ENCODE measurements at places on chromosomes 2 and 18.

DNA sequence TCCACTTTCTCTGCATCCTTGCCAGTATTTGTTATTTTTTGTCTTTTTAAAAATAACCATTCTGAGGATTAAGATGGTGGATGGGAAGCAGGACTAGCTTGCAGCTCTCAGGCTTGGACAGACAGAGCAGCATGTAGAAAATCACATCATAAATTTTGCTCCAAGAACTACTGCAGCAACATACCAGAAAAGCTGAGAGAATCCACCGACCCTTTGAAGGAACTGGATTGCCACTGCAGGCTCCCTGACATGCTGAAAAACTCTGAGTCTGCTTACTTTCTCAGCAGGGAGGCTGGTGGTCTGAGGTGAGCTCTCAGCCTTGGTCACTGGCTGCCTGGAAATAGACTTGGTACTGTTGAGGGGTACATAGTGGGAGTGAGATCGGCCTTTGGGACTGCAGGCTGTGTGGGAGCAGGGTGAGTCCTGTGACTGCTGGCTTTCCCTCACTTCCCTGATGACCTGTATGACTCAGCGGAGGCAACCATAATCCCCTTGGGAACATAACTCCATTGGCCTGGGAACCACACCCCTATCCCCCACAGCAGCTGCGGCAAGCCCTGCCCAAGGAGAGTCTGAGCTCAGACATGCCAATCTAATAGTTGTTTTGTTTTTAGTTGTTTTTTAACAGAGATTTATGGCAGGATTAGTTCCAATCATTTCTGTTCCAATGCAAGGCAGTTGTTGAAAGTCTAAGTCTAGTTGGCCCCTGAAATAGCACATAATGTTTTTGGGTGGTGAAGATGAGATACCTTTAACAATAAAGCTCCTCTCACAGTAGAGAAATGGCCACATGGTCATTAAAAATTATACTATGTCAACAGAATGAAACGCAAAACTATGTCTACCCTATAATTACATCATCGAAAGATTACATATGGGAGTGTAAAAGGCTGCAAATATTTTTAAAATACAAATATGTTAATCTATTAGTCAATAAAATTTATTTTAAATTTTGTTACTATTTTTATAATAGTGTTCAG, 414.2 kb upstream of the CHAC2 start:
- DNase-seq = no peak

DNA sequence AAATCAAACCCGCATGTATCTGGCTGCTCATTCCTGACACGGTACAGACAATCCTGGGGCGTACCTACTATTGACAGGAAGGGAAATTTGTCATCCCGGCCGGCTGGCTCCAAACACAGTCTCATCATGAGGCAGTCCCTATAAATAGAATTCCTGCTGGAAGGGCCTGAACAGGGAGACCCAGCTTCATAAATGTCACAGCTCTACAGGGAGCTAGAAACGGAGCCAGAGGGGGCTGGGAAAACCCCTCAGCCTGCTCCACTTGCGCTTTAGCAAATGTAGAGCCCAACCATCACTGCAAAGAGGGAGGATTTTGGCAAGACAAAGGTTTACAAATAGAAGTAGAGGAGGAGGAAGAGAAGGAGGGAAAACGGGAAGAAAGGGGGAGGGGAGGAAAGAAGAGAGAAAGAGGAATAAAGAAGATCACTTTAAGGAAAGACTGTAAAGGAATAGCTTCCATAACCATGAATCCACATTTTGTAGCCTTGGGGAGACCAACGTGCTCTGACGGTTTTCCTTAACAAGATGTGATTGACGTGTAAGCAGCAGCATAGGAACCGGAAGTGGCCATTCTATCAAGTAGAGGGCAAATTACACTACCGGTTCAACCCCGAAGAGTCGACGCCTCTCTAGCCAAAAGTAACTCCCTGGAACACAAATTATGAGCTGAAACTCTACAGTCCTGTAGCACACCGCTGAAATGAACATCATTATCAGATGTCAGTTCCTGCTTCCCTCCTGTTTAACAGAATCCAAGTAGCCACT, 56.8 kb upstream of the TTN start:
- DNase-seq = peak; percentile 18

GRCh38 chr18:55847960-55848359, 260.0 kb upstream of the TCF4 start:
- DNase-seq = no peak

GRCh38 chr2:45905632-45905958, 254.1 kb downstream of the PRKCE start:
- no peak for DNase-seq

DNA sequence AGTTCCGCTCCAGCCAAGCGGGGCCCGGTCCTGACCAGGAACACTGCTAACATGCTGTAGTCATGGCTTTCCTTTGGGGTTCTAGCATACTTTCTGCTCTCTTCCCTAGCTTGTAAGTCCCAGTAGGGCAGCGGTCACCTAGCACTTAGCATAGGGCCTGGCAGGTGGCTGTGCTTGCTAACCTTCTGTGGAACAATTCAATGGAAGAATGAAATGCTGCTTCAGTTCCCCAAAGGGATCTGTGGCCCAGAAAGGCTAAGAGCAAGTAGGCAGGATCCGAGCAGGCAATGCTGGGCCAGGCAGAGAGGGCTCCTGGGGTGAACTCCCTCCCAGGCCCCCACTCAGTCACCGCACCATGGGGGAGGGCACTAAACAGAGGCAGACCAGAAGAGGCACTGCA, 266.8 kb downstream of the CELF4 start:
- DNase-seq = no peak

- no peak for DNase-seq
Measured at GRCh38 chr2:70596293-70596692, 42.7 kb upstream of the TGFA start.

- DNase-seq = no peak
Measured at GRCh38 chr18:9758624-9759075, 50.5 kb downstream of the RAB31 start.

DNA sequence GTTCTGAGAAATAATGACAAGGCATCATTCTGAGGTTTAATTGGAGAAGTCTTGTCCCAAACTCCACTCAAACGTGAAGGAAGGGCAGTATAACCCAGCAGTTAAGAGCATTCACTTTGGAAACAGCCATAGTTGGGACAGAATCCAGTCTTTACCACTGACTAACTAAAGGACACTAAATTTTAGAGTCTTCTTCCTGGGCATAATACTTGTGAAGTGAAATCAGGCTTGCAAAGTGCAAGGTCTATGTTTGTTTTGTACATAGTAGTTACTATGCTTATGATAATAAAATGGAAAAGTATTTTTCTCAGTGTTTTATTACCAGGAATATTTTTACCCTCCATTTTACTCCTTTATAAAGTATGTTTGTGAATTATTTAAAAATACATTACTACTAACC, 748.2 kb upstream of the ID2 start:
- no peak for DNase-seq

DNA sequence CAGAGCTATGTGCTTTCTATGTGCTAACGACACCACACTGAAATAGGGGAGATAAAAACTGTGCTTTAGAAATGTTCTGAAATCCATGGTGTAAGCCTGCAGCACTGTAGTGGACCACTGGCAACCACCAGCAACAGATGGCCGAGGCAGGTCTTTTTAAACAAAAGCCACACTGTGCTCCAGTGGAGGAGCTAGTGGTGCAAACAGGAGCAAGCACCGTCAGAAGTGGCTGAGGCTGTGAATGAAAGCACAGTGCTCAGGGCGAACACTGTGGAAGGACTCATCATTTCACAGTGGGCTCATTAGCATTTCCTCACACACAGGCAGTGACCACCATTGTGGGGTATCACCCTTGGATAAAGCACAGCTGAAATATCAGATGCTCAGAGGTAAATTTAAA, 22.9 kb upstream of the MTX2 start:
- DNase-seq = no peak

DNA sequence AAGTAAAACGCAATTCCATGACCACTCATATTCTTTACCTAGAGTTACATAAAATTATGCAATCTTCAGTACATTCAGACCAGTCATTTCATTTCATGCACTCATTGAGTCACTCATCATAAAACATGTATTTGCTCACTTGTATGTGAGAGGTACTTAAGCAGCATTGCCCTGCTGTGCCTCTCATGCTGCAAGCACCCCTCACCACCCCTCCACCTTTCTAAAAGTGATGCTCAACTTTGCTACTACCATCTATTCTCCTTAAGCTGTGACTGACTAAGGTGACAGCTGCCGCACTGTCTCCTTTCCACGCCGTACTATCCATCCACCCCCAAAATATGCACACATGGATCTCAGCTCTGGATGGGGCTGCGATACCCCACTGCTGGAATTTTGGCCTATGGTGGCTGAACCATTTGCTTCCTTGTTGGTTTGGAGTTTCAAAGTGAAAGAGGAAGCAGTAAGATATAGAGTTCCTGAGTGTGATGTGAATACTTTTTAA, 7.2 kb downstream of the ARHGAP25 start:
- no peak for DNase-seq

DNA sequence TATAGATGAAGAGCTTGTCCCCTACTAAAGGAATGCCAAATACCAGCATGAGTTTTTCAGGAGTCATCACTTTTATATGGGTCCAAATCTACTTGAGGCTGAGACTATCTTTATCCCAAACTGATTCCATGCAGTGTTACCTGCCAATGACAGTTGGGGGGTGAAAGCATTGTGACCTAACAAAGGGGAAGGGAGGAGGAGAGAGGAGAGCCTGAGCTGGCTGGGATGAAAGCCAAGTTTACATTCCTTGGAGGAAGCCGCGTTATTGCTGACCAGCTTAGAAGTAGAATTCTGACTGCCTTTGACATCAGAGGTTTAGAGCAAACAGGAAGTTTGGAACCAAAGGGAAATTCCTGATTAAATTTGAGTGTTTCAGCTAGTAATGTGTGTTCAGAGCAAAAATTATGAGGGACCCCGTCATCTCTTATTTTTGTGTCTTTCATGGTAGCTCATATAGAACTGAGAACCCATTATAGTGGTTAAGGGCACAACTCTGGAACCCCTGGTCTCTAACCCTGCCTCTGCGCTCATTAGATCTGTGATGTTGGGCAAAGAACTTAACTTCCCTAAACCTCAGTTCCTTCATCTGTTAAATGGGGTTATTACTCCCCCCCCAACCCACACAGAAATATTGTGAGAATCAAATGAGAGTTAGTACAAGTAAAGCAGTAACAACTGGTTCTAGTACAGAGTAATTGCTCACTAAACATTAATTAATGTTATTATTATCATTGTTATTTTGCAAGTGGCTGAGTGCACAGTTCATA, 199.3 kb upstream of the EPAS1 start:
- DNase-seq = peak; percentile 31

DNA sequence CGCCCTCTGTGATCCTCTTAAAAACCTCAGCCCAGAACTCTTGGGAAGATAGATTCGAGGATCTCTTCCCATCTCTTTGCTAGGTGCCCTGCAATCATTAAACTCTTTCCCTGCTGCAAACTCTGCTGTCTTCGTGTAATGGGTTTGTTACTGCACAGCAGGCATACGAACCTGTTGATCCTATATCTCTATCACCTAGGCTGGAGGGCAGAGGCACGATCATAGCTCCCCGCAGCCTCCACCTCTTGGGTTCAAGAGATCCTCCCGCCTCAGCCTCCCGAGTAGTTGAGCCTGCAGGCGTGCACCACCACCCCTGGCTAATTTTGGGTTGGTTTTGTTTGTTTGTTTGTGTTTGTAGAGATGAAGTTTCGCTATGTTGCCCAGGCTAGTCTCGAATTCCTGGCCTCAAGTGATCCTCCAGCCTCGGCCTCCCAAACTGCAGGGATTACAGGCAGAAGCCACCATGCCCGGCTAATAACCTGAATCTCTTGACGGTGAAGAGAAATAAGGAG, 493 bp upstream of the BBS5 start:
- DNase-seq = no peak

GRCh38 chr18:10508591-10508990, 17.2 kb upstream of the NAPG start:
- DNase-seq = no peak

GRCh38 chr18:65057439-65058083, 693.3 kb upstream of the CDH7 start:
- DNase-seq = no peak

DNA sequence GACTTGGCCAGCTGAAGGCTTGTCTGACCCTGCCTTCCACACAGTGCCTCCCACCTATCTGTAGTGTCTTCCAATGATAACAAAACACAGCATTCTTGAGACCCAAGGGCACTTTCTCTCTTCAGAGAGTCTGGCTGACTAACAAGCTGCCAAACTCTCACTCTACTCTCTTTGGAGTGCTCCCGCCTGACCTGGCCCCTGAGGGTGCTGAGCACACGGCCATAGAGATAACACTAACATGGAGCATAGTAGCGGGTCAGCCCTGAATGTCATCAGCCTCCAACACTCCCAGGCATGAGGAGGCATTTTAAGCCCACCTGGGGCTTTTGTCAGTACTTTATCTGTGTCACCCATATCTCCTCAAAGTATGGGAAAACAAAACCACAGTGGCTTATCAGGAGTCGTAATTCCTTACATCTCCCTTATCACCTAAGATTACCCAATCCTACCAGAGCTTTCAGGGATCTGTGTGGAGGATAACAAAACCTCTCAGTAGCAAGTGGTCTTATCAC, 160.3 kb upstream of the TCF4 start:
- no peak for DNase-seq

DNA sequence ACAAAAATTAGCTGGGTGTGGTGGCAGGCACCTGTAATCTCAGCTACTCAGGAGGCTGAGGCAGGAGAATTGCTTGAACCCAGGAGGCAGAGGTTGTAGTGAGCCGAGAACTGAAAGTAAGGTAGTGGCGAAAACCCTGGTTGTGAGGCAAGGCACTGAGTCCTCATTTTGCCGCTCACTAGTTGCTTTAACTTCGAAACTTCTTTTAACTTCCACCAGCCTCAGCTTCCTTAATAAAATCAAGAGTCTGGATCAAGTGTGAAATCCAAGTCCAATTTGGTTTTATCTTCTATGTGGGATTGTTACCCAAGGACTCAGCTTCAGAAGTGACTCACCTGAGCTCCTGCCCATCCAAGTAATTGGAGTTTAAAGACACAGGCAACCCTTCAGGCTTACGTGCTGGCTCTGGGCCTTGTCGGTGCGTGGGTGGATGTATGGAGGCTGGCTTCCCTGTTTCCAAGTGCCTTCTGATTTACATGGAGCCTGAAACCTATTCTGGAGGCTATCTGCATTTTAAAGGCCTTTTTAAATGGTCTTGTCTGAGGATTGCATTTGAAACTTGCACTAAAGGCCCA, 374.2 kb upstream of the ID2 start:
- DNase-seq = no peak
